ENCODE measurements at places on chromosomes 11 and 22.
A peak's percentile ranks its signal among the peaks of the same experiment; 100 is the strongest.

GRCh38 chr11:134503100-134503499 lies 91.1 kb upstream of the B3GAT1 start:
- no peak for DNase-seq

DNA sequence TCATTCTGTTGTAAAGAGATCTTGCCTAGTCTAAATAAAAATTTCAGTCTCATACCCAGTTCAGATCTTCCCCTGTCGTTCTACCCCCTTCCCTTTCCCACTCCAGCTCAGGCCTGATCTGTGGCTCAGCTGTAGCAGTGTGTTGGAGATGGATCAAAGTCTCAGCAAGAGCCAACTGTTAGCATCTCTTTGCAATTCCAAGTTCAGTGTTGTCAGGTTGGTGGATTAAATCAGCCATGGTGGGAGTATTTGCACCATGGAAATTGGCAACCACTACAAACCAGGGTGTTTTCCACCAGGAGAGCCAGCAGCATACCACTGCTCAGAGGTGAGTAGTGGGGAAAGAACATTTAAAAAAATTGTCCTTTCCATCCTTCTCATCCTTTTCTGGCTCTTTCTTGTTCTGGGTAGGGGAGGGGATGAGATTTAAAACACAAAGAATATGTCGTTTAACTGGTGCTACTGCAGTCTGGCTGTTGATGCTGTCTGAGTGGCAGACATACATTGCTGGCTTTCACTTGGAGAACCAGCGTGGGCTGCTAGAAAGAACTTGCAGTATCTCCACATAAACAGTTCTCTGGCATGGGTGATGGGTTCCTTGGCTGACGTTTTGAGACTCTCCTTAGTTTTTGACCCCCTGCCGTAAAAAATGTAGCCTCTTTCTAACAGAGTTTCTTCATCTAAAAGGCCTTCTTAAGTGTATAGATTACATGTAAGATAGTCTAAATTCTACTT lies 514.1 kb downstream of the RAB38 start:
- DNase-seq: no peak

- no peak for DNase-seq
Observed at GRCh38 chr11:64090806-64091516, 55.2 kb downstream of the FLRT1 start.

DNA sequence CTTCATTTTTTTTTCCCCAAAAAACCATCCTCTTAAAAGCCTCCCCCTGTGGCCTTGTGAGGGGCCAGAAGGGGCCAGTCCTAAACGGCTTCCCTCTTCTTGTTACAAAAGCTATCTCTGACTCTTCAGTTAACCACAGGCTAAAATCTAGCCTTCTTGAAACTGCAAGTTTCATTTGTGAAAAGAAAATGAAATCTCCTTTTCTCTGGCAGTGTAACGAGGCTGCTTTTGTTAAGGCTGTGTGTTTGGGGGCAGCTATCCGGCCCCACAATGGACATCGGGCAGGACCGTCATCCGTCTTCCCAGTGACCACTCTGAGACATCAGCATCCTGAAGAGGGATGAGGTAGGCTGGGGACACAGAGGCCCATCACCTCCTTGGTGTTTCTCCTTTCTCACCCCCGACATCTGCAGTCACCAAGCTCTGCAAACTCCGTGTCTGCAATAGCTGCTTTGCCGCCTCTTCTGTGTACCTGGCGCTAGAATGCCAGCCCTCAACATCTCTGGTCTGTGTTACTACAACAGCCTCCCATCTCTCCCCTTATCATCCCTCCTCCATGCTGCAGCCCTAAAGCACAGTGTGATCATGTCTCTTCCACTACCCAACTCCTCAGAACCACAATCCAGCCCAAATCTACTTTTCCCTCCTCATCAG lies 94.0 kb downstream of the RCN1 start:
- DNase-seq: no peak

- DNase-seq: peak; percentile 67
Observed at GRCh38 chr22:37686002-37686982, at the start of gene NOL12. TSS of gene NOL12 (plus strand) at chr22:37686343. CDS start at chr22:37686393, 50 bp downstream.

GRCh38 chr11:19725379-19726079 lies 12.9 kb downstream of the NAV2 start:
- DNase-seq: no peak

- no peak for DNase-seq
Observed at GRCh38 chr11:69207165-69207889, 51.6 kb downstream of the SMIM38 start.

GRCh38 chr11:66330931-66331330 lies 5.3 kb downstream of the RIN1 start:
- DNase-seq: no peak

DNA sequence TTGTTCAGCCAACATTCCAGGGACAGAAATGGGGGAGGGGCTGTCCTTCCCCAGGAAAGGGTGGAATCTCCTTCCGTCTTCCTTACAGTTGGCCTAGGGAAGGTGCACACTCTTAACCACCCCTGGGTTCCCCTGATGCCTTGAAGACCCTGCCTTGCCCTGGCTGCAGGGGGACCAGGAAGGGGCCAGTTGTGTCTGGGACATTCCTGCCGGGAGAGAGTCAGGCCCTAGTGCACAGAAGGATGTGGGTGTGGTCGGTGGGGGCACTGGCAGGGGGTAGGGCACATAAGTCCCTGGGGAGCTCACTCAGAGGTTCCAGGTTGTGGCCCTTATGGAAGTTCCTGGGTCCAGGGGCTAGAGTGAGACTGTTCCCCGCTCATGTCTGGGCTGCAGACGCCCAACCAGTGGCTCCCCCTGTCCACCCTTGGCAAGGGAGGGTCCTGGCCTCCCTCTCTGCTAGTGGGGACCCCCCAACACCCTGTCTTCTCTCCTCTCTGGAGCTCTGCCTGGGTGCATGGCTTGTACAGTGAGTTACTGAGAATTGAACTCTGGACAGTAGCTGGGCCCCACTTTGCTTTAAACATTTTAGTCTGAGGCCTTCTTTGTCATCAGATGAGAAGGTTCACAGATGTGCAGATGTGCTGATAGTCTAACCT lies 2.0 kb upstream of the APOBEC3A start:
- no peak for DNase-seq

DNA sequence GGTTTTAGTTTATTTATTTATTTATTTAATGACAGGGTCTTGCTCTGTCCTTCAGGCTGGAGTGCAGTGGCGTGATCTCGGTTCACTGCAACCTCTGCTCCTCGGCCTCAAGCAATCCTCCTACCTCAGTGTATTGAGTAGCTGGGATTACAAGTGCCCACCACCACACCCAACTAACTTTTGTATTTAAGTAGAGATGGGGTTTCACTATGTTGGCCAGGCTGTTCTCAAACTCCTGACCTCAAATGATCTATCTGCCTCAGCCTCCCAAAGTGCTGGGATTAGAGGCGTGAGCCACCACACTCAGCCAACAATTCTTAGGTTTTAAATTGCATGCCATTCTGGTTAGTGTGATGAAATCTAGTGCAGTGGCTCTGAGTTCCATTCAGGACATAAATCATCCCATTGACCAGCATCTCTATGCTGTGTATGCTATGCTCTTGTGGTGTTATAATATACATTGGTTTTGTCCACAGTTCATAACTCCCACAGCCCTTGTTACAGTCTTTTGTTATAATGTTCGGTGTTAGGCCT lies 28.5 kb downstream of the ZNF280B start:
- DNase-seq: no peak

GRCh38 chr11:17506942-17507341 lies 30.3 kb upstream of the ABCC8 start:
- no peak for DNase-seq

- DNase-seq: no peak
Observed at GRCh38 chr22:46238541-46238940, 11.6 kb downstream of the CDPF1 start.

- DNase-seq: no peak
Observed at GRCh38 chr11:121917482-121917881, 198.5 kb downstream of the BLID start.

GRCh38 chr22:20571078-20571503 lies 63.7 kb downstream of the MED15 start:
- DNase-seq: no peak

DNA sequence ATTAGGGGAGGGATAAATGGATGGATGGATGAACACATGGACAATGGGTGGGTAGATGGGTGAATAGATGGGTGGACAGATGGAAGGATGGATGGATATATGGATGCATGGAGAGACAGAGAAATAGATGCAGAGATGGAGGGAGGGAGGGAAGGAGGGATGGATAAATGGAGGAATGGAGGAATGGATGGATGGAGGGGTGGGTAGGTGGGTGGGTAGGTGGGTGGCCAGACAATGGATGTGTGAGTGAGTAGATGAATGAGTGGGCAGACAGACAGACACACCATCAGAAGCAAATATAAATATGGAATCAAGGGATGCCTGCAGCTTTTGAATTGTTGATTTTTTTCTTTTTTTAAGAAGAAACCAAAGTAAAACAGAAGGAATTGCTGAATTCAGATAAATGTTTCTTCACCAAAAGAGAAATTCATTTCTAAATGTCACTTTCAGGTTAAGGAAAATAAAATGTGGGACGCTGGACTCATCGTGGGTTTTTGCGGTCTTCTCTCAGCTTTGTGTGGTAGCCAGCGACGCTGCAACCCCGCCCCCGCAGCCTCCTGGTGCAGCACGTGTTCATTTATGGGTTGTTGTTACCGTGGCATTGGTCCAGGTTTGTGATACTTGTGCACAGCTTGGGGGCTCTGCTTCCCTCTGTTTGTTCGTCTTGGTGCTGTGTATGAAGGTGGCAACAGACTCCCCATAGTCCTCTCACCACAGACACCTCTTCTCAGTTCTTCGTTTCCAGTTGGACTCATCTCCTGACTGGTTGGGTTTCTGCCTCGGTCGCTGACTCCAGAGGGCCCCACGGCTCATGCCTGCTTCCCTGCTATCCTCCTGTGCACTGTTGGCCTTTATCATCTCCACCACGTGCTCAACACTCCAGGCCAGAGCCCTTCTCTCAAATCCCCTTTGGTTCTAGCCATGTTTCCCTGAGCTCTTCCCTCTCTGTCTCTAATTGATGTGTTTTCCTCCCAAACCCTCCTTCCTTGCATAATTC lies 76.4 kb downstream of the CDKN1C start:
- DNase-seq: no peak

- DNase-seq: peak; percentile 42
Observed at GRCh38 chr11:122628810-122629555, 26.5 kb upstream of the UBASH3B start.

DNA sequence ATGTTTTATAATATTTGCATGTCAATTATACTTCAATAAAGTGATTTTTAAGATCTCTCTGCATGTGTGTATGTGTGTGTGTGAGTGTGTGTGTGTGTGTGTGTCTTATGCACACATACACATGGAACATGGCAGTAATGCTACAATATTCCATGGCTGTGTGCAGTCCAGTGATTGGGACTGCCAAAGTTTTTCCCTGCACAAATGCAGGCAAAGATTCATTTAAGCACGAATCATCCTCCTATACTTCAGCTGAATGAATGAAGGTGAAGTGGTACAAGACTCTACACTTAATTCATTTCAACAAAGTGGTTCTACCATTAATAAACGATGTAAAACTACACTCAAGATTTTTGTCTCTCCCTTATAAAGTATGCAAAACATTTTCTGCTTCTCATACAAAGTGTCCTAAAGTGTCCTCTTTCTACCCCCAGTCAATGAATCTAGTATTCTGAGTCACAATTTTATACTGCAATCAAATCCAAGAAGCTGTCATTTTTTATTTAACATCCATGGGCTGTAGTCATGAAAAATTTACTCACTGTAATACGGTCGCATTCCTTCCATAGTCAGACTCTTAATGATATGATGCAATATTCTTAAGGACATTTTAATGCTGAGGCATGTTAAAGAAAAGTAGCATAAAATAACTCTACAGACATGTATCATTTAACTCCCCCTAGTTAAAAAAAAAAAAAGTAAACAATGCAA lies 132.4 kb downstream of the TTC28 start:
- no peak for DNase-seq

- no peak for DNase-seq
Observed at GRCh38 chr11:131767421-131767820, 397.0 kb downstream of the NTM start.

- no peak for DNase-seq
Observed at GRCh38 chr22:38766076-38766777, 10.4 kb upstream of the SUN2 start.

DNA sequence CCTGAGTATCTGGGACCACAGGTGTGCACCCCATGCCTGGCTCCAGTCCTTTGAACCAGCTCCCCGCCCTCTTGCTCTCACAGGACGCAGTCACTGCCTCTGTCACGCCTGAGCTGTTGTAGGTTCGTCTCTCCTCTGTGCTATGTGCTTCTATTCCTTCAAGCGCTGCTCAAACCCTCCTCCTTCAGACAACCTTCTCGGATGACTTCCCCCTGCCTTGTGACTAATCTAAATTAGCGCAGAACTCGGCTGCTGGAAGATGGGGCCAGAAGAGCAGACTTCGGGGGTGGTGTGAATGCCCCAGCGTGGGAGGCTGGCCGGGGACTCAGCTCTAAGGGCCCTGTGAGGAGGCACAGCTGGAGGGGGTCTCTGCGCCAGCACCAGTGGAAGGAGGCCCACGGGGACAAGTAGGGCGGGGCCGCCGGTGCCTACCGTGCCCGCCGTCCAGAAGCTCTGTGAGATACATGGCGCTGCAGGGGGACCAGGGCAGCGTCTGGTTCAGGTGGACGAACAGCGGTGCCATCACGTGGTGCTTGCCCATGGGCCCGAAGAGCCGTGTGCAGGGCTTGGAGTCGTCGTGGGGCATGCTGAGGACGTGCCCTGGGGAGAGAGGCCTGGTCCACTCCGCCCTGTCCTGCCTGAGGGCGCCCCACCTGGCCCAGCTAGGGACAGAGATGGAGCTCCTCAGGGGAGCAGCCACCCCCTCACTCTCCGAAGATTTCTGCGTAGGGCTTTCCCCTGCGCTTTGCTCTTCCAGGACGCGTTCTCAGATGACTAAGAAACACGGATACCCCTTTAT lies 12.5 kb downstream of the ADAMTS8 start:
- no peak for DNase-seq

- no peak for DNase-seq
Observed at GRCh38 chr11:96036863-96037262, 113.0 kb upstream of the MTMR2 start.

GRCh38 chr22:32967386-32968101 lies 90.6 kb downstream of the SYN3 start:
- DNase-seq: no peak

GRCh38 chr11:57982776-57983175 lies 40.9 kb upstream of the OR9Q1 start:
- no peak for DNase-seq

GRCh38 chr11:129214710-129215295 lies 22.7 kb upstream of the ARHGAP32 start:
- DNase-seq: no peak

DNA sequence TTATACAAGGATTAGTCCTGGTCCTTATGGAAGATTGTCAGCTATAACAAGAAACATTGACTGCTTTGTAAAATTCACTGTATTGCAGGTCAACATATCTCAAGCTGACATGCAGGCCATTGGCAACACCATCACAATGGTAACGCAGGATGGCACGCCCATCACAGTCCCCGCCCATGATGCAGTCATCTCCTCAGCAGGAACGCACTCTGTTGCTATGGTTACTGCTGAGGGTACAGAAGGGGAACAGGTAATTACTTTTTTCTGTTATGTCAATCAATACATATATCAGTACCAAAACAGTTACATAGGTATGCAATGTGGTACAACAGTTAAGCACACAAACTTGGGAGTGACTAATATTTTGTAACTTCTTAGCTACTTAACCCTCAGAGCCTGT lies 55.3 kb downstream of the ZNF143 start:
- no peak for DNase-seq

- no peak for DNase-seq
Observed at GRCh38 chr22:22021162-22021750, 38.7 kb upstream of the TOP3B start.

GRCh38 chr11:70734379-70734778 lies 336.1 kb downstream of the CTTN start:
- no peak for DNase-seq

GRCh38 chr11:59960502-59961381 lies 3.1 kb upstream of the OOSP4A start:
- no peak for DNase-seq

GRCh38 chr22:33605666-33606065 lies 314.6 kb downstream of the LARGE1 start:
- no peak for DNase-seq
